Ecto neural progenitor cell (in vitro differentiated cells): ENCODE measurements at places on chromosomes 12 and 14.

- DNase-seq: no peak
Observed at GRCh38 chr12:29728030-29728429, 55.7 kb downstream of the TMTC1 start.

DNA sequence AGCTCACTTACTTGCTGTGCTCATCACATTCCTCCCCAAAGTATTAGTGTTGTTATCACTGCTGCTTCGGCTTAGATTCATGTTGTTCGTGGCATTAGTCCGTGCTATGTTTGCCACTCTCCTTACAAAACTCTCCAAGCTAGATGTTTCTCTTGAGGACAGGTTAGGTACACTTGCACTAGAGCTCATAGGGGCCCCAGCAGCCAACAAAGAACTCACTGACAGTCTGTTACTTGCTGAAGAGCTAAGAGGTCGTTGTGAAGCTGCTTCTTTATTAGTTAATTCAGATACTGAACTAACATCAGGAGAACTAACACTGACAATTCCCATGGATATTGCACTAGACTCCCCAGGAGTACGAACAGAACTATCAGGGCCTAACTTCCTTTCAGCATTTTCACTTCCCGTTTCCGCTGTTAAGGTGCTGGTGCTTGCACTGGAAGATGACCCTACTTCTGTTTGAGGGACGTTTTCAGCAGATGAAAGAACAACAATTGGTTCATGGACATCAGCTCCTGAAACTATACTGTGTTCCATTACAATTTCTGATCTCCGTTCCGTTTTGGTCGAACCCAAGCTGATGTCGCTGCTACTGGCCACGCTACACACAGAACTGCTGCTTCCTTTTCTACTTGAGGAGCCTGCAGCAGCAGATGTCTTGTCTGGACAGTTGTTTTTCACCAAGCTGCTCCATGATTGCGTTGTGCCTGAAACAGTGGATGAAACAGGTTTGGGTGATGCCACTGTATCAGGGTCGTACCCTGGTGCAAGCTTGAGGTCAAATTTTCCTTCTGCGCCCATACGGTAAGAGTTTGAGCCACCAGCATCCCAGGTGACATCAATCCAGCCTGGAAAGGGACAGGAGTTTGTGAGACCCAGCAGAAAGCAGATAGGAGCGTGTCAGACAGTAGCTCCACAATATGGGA is 78.7 kb downstream of the HECTD1 start:
- no peak for DNase-seq

DNA sequence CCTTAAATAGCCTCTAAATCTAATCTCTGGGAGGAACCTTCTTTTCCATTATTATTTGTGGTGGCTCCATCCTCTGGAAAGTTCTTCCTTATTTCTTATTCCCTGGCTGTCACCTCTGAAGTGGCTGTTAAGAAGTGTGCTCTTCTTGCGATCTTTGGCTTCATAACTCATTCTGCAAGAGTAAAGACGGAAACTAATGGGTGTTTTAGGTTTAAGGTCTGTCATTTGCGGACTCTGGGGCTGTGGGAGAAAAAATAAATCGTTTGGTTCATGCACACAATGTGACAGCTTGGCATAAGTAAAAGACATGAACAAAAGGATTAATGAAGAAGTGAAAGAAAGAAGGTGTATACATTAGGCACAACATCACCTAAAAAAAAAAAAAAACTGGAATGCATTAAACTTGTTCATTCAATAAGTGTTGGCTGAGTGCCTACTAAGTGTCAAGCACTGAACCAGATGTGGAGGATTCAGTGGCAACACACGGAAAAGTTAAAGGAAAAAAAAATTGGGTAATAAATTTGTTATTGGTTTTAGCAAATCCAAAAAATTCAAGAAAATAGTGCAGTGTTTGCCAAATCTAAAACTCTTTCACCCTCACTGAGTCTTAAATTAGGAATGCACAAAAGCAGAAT is 99.5 kb downstream of the ERGIC2 start:
- no peak for DNase-seq

DNA sequence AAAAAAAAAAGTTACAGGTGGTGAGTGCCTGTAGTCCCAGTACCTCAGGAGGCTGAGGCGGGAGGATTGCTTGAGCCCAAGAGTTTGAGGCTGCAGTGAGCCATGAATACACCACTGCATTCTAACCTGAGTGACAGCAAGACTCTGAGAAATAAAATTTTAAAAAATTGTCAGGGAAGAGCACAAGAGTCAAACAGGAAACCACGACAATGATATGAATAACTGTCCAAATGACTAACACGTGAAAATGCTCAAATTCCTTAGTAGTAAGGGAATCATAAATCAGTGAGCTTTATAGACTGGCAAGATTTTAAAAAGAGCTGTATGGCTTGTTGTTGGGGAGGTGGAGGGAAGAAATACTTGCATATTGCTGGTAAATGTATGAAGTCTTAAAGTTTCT is 12.9 kb upstream of the ASPG start:
- no peak for DNase-seq

DNA sequence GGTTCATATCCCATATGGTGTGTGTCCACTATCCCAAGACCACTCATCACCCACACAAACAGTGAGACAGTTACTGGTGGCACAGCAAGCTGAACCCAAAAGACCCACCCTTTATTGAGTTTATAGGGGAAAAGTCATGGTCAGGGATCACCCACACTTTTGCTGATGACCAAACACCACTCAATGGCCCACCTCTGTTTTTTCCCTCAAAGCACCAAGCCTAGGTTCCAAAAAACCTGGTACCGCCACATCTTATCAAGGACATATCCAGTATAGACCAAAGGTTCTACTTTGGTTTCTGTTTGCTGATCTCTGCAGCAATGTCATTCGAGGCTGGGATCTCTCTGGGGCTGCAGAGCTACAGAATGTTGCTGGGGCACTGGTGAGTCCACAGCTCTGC is 19.7 kb upstream of the OR6S1 start:
- DNase-seq: no peak

DNA sequence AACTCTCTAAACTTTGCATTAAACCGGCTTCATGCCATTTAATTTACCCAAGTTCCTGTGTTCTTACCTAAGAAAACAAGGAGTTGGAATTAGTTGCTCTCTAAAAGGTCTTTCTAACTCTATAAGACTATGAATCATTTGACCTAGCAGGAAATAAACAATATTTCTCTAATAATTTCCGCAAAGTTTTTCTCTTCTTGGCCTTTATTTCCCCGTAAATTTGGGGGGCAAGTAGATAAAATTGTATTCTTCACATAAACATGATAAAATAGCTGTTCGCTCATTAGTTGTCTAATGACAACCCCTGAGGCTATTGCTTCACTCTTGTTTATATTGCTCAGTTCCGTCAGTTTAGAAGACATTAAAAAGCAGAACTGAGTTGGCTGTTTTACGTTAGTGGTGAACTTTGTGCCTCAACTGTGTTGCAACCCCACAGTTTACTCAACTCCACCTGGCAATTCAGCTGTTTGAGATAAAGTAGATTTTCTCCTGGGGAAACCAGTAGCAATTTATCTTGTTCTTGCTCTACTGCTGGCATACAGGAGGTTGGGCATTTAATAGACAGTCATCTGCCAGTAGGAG is 74.7 kb downstream of the BTG1 start:
- no peak for DNase-seq

- DNase-seq: no peak
Observed at GRCh38 chr12:23376238-23376637, 573.2 kb downstream of the SOX5 start.

- no peak for DNase-seq
Observed at GRCh38 chr12:20184514-20184913, 183.8 kb upstream of the PDE3A start.

DNA sequence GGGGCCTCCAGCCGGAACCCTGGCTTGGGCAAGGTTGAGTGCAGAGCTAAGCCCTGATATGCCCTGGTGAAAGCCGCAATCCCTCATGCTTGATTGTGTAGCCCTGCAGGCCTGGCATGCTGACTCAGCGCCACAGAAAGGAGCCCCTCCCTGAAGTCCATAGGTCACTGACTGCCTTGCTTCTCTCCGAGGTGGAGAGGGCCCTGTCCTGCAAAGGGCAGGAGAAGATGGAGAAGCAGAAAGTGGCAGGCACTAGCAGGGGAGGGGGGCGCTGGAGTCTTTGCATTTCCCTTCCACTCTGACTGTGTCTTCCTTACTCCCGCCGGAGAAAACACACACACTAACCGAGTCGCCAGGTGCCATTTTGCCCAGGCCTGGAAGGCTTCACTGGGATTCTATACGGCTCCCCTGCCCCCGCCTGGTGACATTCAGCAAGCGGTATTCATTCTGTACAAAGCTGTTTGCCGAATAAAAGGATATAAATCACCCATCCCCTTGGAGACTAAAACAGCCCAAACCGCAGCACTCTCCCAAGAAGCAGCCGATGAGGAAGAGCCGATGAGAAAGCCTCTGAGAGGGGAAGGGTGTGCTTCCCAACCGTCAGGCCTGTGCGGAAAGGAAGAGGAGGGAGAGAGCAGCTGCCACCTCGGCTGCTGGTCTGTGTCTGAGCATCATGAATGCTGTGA is 69.8 kb downstream of the SLC6A12 start:
- DNase-seq: no peak

- no peak for DNase-seq
Observed at GRCh38 chr12:88122666-88123065, 19.2 kb downstream of the CEP290 start.

DNA sequence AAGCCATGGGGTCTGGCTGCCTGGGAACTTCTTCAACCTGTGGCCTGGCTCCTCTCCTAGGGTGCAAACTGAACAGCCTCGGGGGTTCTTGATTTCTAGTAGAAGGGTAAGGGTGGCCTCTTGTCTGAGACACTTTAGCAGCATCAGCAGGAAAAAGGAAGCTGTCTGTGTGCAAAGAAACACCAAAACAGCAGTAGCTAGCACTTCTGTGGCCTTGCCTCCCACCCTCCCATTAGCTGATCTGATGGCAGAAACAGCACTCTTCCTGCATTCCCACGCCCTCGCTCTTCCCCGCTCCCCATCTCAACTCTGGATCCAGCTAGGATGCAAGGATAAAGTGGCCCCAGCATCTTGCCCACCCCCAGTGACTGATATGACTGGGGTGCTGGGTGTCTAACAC is 20.7 kb downstream of the SLC7A8 start:
- no peak for DNase-seq

DNA sequence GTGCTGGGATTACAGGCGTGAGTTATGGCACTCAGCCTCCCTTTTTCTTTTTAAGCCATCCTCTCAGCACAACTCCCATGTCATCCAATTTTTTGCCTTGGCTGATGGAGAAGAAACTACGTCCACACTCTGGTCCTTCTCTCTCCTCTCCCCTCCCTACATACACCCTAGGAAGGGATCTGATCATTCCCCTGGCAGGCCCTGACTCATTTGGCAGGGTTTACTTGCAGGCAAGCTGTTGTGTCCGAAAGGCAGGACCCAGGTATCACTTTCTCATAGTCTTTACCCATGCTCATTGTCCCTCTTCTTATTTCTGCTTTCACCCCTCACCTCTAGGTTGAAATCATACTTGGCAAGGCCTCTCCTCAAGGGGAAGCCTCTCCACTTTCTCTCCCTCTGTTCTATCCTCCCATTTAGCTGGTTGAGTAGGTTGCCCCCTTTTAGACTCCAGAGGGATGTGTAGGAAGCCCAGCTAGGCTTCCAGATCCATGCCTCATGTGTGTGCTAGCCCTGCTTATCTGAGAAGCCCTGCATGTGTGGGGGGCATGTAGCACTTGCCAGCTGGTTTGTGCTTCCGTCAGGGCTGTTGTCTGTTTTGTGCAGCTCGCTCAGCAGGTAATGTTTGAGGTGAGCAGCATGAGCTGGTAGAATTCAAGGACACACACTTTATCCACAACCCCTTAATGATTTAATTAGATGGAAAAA is 14.8 kb downstream of the GPR19 start:
- no peak for DNase-seq

DNA sequence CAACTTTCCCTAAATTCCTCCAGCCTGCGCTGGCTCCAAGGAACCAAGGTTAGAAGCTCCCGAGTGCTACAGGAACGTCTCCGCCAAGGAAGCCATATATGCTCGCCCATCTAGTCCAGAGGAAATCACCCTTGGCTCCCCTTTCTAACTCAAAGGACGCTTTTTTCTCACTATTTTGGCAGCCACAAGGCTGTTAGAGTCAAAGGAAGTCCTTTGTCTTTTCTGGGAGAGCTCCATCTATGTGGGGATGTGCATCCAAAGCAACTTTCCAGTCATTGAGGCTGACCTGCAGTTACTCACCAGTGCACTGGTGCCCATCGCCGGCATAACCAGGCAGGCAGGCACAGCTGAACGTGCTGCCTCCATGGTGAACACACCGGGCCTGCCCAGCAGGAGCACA is 37.6 kb downstream of the RTRAF start:
- no peak for DNase-seq

DNA sequence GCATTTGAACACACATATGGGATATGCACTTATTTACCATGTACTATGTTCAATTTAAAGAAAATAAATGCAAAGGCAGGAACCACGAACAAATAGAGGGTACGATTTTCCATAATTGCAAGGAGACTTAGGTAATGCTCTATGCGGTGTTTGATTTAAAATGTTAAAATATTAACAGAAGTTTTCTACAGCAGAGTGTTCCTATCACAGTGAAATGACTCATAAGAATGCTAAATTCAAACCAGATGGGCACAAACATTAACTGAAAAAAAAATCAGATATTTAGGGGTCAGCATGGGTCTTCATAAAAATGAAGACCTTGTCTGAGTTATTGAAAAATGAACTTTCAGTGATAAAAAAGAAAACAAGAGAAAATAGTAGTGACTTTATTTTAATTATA is 65.4 kb downstream of the LLPH start:
- no peak for DNase-seq

DNA sequence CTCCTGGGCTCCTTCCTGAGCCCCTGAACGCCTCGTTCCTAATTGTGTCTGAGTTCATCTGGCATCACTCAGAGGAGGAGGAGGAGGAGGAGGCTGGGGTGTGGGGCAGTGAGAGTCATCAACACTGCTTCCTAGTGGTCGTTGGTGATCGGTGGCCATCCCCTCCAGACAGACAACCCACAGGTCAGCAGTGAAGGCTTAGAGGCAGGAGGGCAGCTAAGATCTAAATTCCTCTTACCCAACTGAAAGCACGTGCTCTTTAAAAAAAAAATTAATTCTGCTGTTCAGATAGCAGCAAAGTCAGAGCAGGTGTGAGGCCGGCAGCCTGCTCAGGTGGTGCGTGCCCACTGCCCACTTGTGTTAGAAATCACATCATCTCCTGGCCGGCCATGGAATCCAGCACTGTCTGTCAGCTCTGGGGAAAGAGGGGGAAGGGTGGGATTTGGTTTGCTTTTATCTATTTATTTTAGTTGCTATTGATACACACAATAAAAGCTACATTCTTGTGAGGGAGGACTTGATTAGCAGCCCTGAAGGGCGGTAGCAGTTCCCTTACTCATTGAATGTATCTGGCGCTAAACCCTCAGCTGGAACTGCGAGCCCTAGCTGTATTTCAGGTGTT is 46.6 kb downstream of the PPP2R5C start:
- peak; percentile 73 for DNase-seq

DNA sequence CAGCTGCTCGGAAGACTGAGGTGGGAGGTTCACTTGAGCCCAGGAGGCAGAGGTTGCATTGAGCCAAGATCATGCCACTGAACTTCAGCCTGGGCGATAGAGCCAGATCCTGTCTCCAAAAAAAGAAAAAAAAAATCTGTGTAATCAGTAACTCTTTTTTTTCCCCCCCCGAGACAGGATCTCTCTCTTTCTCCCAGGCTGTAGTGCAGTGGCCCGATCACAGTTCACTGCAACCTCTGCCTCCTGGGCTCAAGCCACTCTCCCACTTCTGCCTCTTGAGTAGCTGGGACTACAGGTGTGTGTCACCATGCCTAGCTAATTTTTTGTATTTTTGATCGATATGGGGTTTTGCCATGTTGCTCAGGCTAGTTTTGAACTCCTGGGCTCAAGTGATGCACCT is 113.6 kb downstream of the SYNE2 start:
- DNase-seq: no peak

- no peak for DNase-seq
Observed at GRCh38 chr12:104758771-104759170, 199.3 kb downstream of the SLC41A2 start.
